ENCODE measurements at places on chromosomes 7 and 10.

GRCh38 chr7:128309124-128309523 is 34.6 kb downstream of the RBM28 start:
- no peak for DNase-seq

DNA sequence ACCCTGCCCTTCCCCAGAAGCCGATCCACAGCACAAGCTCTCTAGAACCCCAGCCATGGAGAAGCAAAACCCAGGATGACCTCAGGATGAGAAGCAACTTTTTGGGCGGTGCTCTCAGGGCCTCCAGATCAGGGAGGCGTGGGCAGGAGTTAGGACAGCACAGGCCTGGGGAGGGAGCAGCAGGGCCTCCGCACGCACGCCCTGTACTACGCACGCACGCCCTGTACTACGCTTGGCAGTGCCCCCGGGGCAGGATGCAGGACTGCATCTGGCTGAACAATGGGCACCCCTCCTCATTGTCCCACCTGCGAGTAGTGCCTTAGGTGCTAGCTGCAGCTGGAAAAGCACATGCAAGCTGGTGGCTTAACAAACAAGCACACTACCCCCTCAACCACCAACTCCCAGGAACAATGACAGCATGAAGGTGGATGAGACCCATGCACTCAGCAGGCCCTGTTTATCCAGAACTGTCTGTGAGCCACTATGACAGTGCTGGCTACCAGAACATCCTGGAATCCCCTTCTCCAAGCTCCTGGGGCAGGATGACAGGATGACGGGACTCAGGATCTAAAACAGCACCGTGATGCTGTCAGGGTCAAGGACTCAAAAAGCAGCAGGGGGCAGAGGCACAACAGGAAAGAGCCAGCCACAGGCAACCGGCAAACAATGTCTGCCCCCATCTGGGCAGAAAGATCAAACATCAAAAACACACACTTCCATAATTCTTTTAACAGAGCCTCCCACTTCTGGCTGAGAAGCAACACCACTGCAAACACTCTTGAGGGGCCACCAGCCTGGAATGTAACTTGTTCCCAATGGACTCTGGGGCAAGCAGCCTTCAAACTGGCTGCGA is 11.8 kb downstream of the PODXL start:
- DNase-seq = no peak

GRCh38 chr7:151439855-151440798 is at the start of gene CRYGN:
Gene CRYGN (minus strand): TSS chr7:151440141. CDS start chr7:151439917, 224 bp downstream.
- DNase-seq = no peak

- DNase-seq = no peak
Observed at GRCh38 chr7:67870396-67870795, 873.8 kb downstream of the TYW1 start.

DNA sequence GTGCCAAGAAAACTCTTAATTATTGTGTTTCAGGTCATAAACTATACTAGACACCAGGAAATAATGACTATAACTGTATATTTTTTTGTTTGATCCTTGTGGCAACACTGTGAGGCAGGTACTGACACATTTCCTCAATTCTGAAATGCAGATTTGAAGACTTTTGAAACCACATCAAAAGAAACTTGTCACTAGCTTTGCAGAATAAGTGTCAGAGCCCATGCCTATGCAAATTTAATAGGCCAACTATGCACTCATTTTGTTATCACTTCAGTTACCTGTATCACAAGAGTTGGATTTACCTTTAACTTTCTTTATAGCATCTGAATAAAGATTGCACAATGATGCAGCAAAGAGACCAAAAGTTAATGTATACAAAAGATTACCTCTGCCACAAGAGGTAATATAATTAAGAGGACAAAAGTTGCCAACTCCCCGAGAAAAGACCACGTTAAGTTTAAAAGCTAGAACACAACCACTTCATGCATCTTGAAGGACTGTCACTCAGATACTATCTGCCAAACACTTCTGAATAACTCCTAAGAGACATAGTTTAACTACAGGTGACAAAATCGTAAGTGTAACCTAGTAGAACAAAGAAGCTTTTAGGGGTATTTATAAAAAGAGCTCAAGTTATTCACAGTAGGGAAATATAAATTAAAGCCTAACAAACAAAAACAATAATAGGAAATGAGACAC is 80.5 kb downstream of the ELAPOR2 start:
- no peak for DNase-seq

DNA sequence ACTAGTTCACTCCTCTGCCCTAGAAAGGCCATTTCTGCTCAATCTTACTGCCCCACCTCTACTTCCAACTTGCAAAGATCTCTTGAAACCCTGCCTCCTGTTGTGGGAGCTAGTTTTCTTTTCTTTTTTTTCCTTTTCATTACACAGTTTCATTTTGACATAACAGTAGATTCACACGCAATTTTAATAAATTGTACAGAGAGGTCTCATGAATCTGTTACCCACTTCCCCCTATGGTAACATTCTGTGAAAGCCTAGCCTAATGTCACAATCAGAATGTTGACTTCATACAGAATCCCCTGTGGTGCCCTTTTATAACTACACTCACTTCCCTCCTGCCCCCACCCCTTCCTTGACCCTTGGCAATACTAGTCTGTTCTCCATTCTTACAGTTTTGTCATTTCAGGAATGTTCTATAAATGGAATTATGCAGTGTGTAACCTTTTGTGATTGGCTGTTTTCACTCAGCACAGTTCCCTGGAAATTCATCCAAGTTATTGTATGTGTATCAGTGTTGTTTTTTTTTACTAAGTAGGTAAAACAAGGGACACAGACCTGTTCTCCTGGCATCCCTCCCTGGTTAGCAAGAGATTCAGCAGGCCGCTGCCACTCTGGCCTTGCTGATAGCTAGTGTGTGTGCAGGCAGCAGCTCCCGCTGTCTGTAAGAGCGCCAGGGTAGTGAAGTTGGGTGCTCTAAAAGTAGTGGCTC is 21.5 kb downstream of the CHST3 start:
- no peak for DNase-seq

GRCh38 chr7:137985897-137986251 is 16.0 kb downstream of the CREB3L2 start:
- no peak for DNase-seq

- no peak for DNase-seq
Observed at GRCh38 chr10:15505329-15505728, 134.2 kb upstream of the FAM171A1 start.

DNA sequence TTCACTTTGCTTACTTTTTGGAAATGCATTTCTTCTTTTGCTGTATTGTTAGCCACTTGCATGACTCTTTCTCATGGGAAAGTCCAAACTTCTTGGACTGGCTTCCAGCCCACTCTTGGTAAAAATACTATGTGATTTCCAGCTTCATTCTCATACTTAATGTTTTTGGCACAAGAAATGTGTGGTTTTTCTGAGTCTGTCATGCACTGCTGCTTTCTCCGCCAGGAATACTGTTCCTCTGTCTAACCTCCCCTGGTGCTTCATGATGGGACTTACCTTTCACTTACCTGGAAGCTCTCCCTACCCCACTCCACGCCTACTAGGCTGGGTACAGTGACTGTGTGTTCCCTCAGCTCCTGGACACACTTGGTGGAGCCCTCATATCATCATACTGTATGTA is 18.7 kb downstream of the MGAM2 start:
- peak; percentile 7 for DNase-seq
